ENCODE measurements at places on chromosomes 2 and 18. TPM values are rescaled to one million over a fixed set of nuclear protein-coding genes. Genes with fewer than 3 reads are reported as not detected.

CPO gene
- 1.2 TPM for polyA plus RNA-seq

TET3 gene
- 1.3 TPM for polyA plus RNA-seq

PROKR1 gene
- 0.17 TPM for polyA plus RNA-seq

GALR1 gene
- 1.2 TPM for polyA plus RNA-seq

DNA sequence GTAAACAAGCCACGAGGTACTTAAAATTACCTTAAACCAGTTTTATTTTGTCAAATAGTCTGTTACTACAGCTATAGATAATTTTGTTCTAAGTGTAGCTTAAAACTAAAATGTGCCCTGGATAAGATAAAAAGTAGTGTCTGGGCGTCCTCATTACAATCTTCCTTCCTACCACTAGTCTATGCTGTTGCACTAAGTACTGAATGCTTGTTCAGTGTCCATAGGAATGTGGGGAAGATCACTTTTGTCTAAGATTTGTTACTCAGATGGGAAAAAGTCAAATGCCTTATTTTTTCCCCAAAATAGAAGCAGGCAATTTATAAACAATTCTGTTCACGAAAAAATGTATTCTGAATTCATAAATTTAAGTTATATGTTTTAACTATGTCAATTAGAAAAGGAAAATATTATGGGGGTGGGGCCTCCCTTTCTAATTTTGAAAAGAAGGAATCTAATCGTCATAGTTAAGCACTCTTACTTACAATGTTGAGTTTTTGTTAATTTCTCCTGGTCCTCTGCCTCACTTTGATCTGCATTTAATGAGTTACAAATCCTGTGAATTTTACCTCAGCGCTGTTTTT is 140.4 kb upstream of the VRK2 start:
- DNase-seq = peak; percentile 17

DNA sequence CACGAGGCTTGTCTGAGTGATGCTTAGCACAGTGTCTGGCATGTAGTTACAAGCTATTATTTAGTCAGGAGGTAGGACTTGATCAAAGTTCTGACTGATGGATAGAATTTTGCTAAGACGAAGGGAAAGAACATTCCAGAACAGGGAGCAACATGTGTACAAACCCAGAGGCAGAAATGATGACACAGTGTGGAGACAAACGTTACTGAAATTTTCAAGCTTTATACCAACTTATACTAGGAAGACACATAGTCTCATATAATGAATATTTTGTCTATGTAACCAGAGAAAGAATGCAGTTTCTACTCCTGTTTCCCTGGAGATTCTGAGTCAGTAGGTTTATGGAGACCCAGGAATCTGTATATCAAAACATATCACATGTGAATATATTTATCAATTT is 123.4 kb downstream of the FAM124B start:
- DNase-seq = no peak

GRCh38 chr2:25042321-25043240 is 705 bp downstream of the EFR3B start:
- DNase-seq = peak; percentile 43

MAP3K19 gene
- polyA plus RNA-seq = not detected

- peak; percentile 27 for DNase-seq
Observed at GRCh38 chr2:43005245-43005974, 213.0 kb upstream of the HAAO start.

Data from adrenal gland (tissue), 19 donors.